GM04504 (cell line): ENCODE measurements at places on chromosomes 2 and 18.

DNA sequence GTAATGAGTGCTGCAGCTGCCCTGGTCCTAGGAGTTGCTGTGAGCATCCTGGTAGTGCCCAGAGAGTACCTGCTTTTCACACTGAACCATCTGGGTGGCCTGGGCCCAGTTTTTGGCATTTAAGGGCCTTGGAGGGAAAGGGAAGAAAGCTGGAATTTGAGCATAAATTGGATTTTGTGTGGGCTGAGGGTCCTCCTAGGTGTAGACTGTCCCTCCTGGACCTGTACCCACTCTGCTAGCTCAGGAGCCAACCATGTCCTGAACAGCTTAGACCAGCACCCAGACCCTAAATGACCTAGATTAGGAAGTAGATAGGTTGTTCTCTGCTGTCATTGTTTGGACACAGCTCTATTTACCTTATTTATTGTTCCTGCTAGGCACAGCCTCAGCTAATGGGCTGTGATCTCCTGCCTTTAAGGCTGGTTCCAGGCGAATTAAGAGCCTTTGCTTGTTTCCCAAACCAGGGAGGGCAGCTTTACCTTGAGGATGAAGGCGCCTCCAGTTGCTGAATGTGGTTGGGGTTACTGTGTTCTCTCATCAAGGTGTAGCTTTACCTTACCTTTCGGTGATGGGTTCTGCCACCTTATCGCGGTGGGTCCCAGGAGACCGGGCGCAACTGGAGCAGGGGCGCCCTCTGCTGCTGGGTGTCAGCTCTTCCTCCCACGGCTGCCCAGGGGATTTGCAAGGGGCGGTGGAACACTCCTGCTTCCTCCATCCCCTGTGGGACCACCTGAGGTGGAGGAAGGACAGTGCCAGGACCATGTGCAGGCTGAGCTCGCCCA, 34.4 kb downstream of the ITGA6 start:
- no peak for DNase-seq

GRCh38 chr2:60926741-60927552, 45.6 kb downstream of the REL start:
- DNase-seq, result no peak

DNA sequence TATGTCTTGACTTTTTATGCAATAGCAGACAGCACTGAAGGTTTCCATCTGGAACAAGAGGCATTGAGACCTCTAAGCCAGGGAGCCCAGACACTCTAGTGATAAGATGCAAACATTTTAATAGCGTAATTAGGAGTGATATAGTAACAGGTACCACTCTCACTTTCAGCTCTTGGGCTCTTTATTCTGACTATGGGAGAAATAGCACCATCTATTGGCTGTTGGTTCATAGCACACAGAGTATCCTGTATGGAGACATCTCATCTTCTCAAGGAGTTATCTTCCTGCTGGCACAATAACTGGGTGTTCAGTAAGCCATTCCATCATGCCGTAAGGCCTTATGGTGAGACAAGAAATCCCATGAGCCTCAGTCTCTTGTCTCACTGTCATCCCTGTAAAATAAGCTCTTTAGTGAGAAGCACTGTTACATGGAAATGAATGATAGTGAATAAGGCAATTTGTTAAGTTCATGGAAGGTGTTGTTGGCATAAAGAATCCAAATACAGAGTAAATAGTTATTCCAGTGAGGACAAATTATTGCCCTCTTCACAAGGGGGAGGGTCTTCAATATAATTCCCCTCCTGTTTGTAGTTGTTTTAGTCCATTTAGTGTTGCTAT, 48.3 kb downstream of the THUMPD2 start:
- DNase-seq, result no peak

GRCh38 chr2:235960716-235961640, 207.2 kb downstream of the GBX2 start:
- DNase-seq, result no peak

GRCh38 chr2:128446874-128447537, 128.3 kb upstream of the HS6ST1 start:
- DNase-seq, result no peak

DNA sequence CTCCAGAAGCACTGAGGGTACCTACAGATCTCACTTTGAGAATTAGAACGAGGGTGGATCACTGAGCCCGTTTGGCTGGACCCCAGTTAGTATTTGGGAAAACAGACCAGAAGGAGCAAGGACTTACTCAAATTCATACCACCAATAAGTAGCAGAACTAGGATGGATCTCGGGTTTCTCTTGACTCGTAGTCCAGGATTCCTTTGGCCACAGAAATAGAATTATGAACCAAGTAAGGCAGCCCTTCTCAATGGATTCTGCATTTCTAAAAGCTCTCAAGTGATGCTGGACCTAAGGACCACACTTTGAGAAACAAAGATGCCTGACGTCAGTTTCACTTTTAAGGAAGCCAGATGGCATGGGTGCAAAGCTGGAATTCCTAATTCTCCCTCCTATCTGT, 153.0 kb downstream of the KLHL29 start:
- no peak for DNase-seq

- DNase-seq, result no peak
Measured at GRCh38 chr2:166764216-166764615, 124.1 kb upstream of the XIRP2 start.

GRCh38 chr2:56981554-56981953, 797.8 kb downstream of the CCDC85A start:
- DNase-seq, result peak; percentile 38

- no peak for DNase-seq
Measured at GRCh38 chr2:241968417-241968816, 98.9 kb downstream of the RTP5 start.

- no peak for DNase-seq
Measured at GRCh38 chr2:127811397-127812321, 688 bp upstream of the WDR33 start.

GRCh38 chr2:20381457-20381856, 30.8 kb upstream of the PUM2 start:
- peak; percentile 28 for DNase-seq

DNA sequence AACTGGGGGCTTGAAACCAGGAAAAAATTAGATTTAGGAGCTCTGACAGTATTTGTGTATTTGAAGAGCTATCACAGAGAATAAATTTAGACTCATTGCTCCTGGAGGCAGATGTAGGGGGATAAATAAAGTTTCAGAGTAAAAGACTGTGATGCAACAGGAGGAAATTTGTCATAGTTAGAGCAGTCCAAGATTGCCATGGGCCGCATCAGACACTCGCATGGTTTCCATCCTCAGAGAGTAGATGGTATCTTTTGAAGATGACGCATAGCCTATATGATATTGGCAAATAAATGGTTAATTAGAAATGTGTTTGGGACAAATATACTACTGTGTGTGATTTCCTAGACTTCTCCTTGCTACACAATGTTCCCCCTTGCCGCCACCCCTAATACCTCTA, 170.5 kb downstream of the FTCDNL1 start:
- no peak for DNase-seq

GRCh38 chr2:230600285-230600684, 112.4 kb upstream of the CAB39 start:
- DNase-seq, result no peak

GRCh38 chr18:73479477-73479876, 611.7 kb upstream of the NETO1 start:
- peak; percentile 2 for DNase-seq

DNA sequence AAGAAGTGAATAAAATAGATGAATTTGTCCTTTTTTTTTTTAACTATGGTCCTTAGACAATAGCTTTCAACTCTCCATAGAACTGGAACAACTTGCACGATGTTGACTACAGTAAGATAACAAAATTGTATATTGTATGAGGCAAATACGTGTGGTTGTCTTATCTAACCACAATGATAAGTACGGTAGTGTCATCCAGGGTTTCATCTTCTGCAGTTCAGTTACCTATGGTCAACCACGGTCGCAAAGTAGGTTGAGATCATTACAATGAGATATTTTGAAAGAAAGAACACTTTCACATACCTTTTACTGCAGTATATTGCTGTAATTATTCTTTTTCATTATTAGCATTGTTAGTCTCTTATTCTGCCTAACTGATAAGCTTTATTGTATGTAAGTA, 295.2 kb downstream of the PARD3B start:
- no peak for DNase-seq
